Pericardium fibroblast (primary cell): ENCODE measurements at places on chromosomes 12 and 14. TPM values are rescaled to one million over a fixed set of nuclear protein-coding genes. Genes with fewer than 3 reads are reported as not detected.

The CLEC2A gene
- not detected in 2 replicates for total RNA-seq

The SIX4 gene
- 2.1 and 9.1 TPM in 2 replicates for total RNA-seq

The KRT3 gene
- total RNA-seq: not detected in 2 replicates

The LRRC10 gene
- total RNA-seq: not detected in 2 replicates

The NRXN3 gene
- total RNA-seq: 2.2 and 4.1 TPM in 2 replicates

The NUAK1 gene
- total RNA-seq: 9.9 and 14.4 TPM in 2 replicates

The SLC2A3 gene
- total RNA-seq: 31.7 and 52.7 TPM in 2 replicates
